T-helper 22 cell (primary cell): ENCODE measurements at places on chromosomes 12 and 14.

GRCh38 chr14:89753828-89754412 lies 200.6 kb downstream of the EFCAB11 start:
- no peak for DNase-seq

- DNase-seq: no peak
These were observed 96.1 kb downstream of the SCN8A start for GRCh38 chr12:51687177-51687576.

GRCh38 chr12:49496417-49497360 lies 42.1 kb upstream of the KCNH3 start:
- DNase-seq: no peak

DNA sequence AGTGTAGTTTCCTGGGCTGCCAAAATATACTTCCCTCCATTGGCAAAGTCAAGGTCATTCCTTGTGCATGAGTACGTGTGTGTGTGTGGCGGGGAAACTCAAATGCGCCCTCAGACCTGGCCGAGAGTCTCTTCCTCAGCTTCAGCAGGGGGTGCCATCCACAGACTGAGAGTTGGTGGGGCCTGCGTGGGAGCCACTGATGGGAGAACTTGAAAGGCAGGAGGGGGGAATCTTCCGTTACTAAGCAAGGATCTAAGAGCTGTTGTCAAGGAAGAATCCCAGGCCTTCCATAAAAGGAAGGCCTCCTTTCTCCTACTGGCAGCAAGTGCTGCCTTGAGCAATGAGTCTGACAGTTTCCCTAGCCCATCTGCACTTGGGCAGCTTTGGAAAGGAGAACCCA lies 274.9 kb downstream of the EMP1 start:
- no peak for DNase-seq

GRCh38 chr12:122352394-122352793 lies 70.1 kb downstream of the CLIP1 start:
- DNase-seq: no peak

GRCh38 chr14:88013750-88014349 lies 8.9 kb downstream of the GPR65 start:
- peak; percentile 8 for DNase-seq

- DNase-seq: no peak
These were observed 13.9 kb upstream of the AVPR1A start for GRCh38 chr12:63164911-63165310.
